Activated T-helper 17 cell treated with anti-CD3 and anti-CD28 coated beads, Interleukin-2, amount 50 U/mL, for 72 hours (primary cell): ENCODE measurements at places on chromosomes 3 and 15.

- no peaks in the 10 kb centered on the region for H3K36me3 ChIP-seq
- peaks cover 4% of the 10 kb centered on the region for H3K27me3 ChIP-seq
- no peak overlapping the region for H3K4me3 ChIP-seq
These were observed 10.2 kb upstream of the LDHAL6B start for GRCh38 chr15:59196416-59196815.

- H3K27ac ChIP-seq = no peak overlapping the region
- H3K4me1 ChIP-seq = no peaks in the 10 kb centered on the region
- ATAC-seq = no peak
- H3K4me3 ChIP-seq = no peak overlapping the region
These were observed 1596.6 kb downstream of the SI start for GRCh38 chr3:163481738-163482137.

- H3K27me3 ChIP-seq = peaks cover 8% of the 10 kb centered on the region
- H3K36me3 ChIP-seq = no peaks in the 10 kb centered on the region
- H3K27ac ChIP-seq = no peak overlapping the region
- no peak overlapping the region for H3K4me3 ChIP-seq
These were observed 369.7 kb upstream of the PROK2 start for GRCh38 chr3:72154391-72155335.

DNA sequence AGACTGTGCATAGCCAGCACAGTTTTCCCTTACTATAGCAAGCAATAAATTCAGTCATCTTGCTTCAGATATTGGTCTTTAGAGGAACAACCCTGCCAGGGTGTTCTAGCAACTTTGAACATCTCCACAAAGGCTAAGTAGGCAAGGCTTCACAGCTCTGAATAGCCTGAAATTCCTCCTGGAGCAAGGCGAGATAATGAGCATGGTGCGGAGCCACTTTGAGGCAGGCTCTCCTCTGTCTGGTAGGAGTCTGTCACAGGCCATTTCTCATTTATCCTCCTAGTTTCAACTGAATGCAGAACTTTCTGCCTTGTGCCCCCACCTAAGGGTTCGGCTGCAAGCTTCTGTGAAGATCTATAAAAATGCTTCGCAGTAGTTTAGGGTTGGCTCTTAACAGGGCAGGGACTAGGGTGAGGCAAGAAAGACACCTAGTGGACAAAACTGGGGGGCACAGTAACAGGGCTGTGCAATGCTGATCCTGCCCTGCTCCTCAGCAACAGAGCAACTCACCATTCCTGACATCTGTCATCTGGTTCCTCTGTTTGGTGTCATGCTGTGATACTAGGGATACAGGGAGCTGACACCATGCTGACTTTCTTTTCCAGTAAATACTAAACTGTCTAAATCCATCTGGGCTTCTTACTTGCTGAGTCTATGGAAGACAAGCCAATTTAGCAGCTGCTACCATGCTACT is 16.6 kb upstream of the EHHADH start:
- H3K4me1 ChIP-seq = no peaks in the 10 kb centered on the region
- no peak overlapping the region for H3K4me3 ChIP-seq
- H3K27me3 ChIP-seq = peaks cover 37% of the 10 kb centered on the region
- ATAC-seq = peak; percentile 42
- no peaks in the 10 kb centered on the region for H3K36me3 ChIP-seq
- no peak overlapping the region for H3K27ac ChIP-seq

DNA sequence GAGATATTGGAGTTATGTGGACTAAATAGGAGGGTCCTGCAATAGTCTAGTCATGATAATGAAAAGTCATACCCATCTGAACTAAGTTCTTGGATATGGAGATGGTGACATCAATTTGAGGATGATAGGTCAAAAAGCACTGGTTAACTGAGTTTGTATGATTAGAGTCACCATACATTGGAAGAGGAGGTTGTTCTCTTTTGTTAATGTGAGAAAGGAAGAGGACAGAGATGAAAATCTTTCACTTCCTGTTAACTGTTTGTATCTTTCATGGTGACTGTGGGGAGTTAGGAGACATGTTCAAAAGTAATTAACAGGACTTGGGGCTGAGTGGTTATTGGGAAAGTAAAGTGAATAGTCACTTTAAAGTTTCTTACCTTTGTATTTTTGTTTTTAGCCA is 11.1 kb downstream of the TMEM62 start:
- H3K4me1 ChIP-seq = peaks cover 13% of the 10 kb centered on the region
- ATAC-seq = no peak
- peak overlapping the region; percentile 45 for H3K27ac ChIP-seq

DNA sequence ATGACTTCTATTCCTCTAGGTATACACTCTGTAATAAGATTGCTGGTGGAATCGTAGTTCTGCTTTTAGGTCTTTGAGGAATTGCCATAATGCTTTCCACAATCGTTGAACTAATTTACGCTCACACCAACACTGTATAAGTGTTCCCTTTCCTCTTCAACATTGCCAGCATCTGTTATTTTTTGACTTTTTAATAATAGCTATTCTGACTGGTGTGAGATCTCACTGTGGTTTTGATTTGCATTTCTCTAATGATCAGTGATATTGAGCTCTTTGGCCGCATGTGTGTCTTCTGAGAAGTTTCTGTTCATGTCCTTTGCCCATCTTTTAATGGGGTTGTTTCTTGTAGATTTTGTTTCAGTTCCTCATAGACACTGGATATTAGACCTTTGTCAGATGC is 12.8 kb downstream of the NXPE3 start:
- peak overlapping the region; percentile 12 for H3K27ac ChIP-seq
- ATAC-seq = no peak
- peaks cover 99% of the 10 kb centered on the region for H3K36me3 ChIP-seq
- no peaks in the 10 kb centered on the region for H3K27me3 ChIP-seq
- peaks cover 33% of the 10 kb centered on the region for H3K4me1 ChIP-seq

DNA sequence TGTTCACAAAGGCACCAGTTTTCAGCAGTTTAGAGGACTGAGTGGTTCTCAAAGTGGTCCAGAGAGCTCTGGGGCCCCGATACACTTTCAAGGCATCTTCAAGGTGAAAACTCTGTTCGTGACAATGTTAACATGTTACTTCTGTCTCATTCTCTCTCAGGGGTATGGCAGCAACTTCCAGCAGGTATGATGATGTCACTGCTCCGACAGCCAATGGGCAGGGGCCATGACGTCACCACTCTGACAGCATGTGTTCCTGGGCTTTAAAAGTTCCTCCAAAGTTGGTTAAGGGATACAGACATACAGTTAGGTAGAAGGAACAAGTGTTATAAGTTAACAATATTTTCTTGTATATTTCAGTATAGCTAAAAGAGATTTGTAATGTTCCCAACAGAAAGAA is 87.9 kb downstream of the KLF15 start:
- H3K27me3 ChIP-seq = peaks cover 40% of the 10 kb centered on the region
- H3K4me1 ChIP-seq = no peaks in the 10 kb centered on the region
- ATAC-seq = no peak
- no peaks in the 10 kb centered on the region for H3K36me3 ChIP-seq
- H3K27ac ChIP-seq = no peak overlapping the region

GRCh38 chr15:67061811-67062368 is 3.5 kb upstream of the SMAD3 start:
- peak overlapping the region; percentile 5 for H3K4me3 ChIP-seq
- no peaks in the 10 kb centered on the region for H3K27me3 ChIP-seq
- peak overlapping the region; percentile 58 for H3K27ac ChIP-seq
- peaks cover under 1% of the 10 kb centered on the region for H3K36me3 ChIP-seq
- peak; percentile 22 for ATAC-seq

DNA sequence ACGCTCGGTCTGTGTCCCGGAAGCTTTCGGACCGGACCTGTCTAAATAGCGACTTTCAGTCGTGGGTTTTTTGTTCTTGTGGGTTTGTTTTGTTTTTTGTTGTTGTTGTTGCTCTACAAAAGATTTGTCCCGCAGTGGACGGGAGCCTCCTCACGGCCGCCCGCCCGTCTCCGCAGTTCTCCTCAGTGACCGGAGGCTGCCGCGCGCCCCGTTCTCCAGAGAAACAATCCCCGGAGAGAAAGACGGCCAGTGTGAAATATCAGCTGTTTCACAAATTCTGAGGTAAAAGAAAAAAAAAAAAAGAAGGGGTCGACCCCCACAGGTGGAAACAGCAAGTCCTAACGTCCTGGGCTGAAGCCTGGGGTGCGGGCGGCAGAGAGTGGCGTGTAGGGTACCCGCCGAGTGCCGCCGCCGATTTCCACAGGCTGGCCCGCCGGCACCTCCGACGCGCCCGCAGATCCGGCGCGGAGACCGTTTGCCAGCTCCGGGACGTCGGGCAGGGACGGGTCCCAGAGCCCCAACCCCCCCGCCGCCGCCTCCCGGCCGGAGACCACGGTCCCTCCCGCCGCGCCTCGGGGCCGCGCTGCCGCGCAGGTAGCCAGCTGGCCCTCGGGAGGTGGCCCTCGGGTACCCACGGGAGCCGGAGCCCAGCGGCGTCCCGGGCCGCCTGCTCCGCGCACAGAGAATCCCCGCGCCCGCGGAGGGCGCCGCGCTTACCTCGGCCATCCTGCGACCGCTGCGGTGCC is 478 bp downstream of the BNC1 start:
- no peak overlapping the region for H3K27ac ChIP-seq
- peaks cover 4% of the 10 kb centered on the region for H3K36me3 ChIP-seq
- H3K27me3 ChIP-seq = peaks cover 63% of the 10 kb centered on the region

- no peaks in the 10 kb centered on the region for H3K27me3 ChIP-seq
- H3K36me3 ChIP-seq = peaks cover 45% of the 10 kb centered on the region
- no peak for ATAC-seq
- no peaks in the 10 kb centered on the region for H3K4me1 ChIP-seq
- no peak overlapping the region for H3K4me3 ChIP-seq
These were observed 11.5 kb downstream of the SETMAR start for GRCh38 chr3:4314688-4315087.

DNA sequence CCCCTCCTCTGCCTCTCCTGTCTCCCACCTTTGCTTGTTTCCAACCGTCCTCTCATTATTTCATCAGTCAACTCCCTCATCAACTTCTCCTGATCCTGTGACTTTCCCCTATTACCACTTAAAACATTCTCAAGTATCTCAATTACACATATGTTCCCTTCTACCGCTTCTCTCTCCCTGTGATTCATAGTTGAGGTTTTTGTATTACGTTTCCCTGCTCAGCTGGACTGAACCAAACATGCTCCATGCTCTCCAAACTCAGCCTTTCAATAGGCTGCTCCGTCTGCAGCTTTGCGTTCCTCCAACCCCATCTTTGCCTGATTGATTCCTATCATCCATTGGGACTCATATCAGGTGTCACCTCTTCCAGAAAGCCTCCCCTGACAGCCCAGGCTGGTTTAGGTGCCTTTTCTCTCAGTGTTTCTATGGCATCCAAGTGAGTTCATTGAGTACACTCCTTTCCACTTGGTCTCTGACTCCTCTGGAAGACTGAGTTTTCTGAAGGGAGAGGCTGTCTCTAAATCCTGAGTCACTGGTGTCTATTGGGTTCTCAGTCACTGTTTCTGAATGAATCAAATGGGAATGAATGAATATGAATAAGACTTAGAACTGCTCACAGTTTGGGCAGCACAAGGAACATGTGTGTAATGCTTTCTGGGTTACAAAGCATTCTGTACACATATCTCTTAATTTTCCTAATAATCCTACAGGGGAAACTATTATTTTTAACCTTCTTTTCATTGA is 56.4 kb downstream of the PLD1 start:
- H3K36me3 ChIP-seq = no peaks in the 10 kb centered on the region
- ATAC-seq = peak; percentile 92
- no peak overlapping the region for H3K4me3 ChIP-seq
- H3K27me3 ChIP-seq = no peaks in the 10 kb centered on the region
- no peak overlapping the region for H3K27ac ChIP-seq
- H3K4me1 ChIP-seq = no peaks in the 10 kb centered on the region
